DMS53 (cell line): ENCODE measurements at places on chromosomes 1 and 21.

- no peak for DNase-seq
Observed at GRCh38 chr21:31656199-31657095, 3.0 kb upstream of the SOD1 start.

GRCh38 chr1:15139654-15140350 lies 13.7 kb upstream of the TMEM51 start:
- peak; percentile 29 for DNase-seq

DNA sequence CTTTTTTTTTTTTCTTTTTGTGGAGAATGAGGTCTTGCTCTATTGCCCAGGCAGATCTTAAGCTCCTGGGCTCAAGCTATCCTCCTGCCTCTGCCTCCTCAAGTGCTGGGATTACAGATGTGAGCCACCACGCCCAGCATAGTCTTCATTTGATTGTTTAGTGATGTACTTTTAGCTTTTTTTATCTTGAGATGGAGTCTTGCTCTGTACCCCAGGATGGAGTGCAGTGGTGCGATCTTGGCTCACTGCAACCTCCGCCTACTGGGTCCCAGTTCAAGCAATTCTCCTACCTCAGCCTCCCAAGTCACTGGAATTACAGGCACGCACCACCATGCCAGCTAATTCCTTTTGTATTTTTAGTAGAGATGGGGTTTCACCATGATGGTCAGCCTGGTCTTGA lies 24.0 kb upstream of the LRRC3 start:
- DNase-seq = no peak

- DNase-seq = no peak
Observed at GRCh38 chr1:49098866-49099265, 322.2 kb upstream of the BEND5 start.

- DNase-seq = no peak
Observed at GRCh38 chr21:44614961-44615391, 3.1 kb downstream of the KRTAP10-8 start.

- peak; percentile 27 for DNase-seq
Observed at GRCh38 chr1:246261639-246262038, 245.4 kb downstream of the SMYD3 start.

GRCh38 chr1:107590900-107591622 lies 373.9 kb downstream of the VAV3 start:
- DNase-seq = no peak

DNA sequence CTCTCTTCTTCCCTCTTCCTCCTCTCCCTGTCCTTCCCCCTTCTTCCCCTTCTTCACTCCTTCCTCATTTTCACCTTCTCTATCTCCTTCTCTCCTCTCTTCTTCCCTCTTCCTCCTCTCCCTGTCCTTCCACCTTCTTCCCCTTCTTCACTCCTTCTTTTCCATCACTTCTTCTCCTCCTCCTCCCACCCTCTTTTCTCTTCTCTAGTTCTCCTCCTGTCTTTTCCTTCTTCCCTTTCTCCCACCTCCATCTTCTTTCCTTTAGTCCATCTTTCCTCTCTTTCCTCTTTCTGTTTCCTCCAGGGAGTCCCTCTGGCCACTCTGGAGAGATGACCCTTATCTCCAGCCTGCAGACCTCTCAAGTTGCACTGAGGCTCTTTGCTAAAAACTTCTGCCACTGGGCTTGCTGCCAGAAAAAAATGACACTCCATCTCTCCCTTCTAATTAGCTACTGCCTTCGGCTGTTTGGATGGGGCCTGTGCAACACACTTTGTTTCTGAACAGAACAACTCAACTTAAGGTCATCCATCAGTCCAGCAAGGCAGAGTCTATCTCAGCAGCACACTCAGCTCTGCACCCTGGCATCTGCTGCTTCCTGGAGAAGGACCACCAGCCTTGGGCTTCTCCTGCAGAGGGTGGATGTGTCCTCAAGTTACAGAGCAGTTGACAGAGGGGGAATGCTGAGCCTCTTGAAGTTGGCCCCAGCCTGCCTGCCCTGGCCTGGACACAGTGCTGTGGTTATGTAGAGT lies 538.8 kb downstream of the MATN1 start:
- DNase-seq = no peak

DNA sequence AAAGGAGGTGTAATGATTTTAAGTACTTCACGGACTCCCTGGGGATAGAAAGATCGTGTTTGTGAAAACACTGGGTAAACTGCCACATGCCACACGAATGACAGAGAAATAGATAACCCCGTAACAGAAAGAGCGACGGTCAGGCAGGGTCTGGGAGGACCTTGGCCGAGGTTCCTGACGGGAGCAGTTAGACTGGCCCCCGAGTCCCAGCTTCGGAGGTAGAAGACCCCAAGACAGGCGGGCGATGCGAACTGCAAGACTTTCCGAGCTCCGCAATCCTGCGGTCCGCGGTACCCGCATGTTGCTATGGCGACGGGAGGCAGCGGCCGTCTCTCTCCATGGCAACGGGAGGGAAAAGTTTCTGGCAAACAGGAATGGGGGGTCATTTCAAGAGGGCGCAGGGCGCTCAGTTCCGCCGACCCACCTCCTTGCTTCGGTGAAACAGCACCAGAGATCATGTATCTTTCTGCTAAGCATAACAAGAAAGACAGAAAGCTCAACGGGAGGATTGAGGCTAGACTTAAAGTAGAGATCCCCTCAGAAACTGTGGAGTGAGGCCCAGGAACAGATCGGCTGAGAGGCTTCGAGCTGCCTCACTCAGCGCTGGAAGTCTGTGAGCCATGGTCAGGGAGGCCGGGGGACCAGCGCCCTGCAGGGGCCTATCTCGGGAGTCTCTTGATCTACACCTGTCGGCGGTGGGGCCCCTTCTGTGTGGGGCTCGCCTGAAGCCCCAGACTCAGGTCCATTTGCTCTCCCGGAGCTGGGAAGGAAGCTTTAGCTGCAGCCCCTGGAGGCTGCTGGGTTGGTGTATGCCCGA lies 685 bp upstream of the SYT6 start:
- peak; percentile 77 for DNase-seq

GRCh38 chr1:205938682-205939081 lies 4.6 kb downstream of the SLC26A9 start:
- peak; percentile 42 for DNase-seq

GRCh38 chr21:30044447-30045064 lies 104.8 kb upstream of the GRIK1 start:
- DNase-seq = peak; percentile 52

DNA sequence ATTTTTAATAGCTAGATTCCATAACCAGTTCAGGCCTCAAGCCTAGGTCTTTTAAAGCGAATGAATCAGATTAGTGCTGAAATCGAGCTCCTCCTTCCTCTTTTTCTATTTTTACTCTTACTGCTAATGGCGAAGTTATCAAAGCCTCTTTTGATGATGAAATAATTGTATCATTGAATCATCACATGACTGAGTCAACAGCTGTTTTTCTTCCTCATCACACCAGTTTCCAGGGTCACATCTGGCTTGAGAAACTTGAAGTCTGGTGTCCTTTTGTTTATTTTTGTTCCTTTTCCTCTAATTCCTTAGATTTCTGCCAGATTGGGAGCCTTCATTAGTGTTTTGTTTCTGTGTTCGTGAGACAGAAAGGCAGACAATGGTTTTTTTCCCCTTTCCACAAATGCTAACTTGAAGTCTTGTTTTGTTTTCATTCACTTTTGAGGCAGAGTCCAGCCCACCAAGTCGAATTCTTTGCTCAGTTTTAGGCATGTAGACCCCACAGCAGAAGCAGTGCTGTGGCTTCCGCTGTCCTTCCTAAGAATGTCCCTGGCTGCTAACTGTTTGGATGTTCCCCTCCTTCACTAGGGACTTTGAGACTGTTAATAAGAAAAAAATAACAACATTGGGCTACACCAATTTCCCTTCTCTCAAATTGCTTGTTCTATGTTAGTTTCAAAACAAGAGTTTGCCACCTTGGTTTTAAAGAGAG lies 51.9 kb upstream of the FMOD start:
- no peak for DNase-seq

GRCh38 chr1:197065559-197065958 lies 1.5 kb downstream of the F13B start:
- DNase-seq = no peak

DNA sequence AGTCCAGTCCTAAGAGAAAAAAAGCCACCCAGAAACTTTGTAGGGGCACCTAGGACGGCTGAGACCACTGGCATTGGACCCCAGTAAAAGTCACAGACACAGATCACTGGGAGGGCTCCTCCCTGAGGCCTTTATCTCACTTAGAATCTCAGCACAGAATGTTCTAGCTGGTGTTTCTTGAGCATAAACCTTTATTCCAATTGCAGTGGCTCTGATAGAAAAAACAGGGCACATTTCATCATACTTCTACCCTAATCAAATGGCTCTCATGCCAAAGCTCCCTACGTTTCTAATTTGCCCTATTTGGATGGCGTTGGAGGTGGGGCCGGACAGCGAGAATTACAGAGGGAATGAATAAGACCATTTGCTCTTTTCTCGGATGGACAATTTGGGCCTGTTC lies 53.8 kb downstream of the NGF start:
- DNase-seq = no peak

- peak; percentile 31 for DNase-seq
Observed at GRCh38 chr1:231040800-231041718, 1.0 kb upstream of the FAM89A start.

- DNase-seq = no peak
Observed at GRCh38 chr1:172967936-172968335, 82.8 kb downstream of the TNFSF18 start.

GRCh38 chr1:244211559-244211944 lies 160.5 kb downstream of the ZBTB18 start:
- no peak for DNase-seq

- DNase-seq = no peak
Observed at GRCh38 chr1:182644886-182645285, 39.5 kb downstream of the RGS8 start.

- peak; percentile 27 for DNase-seq
Observed at GRCh38 chr1:21550097-21550496, 40.9 kb downstream of the ALPL start.

DNA sequence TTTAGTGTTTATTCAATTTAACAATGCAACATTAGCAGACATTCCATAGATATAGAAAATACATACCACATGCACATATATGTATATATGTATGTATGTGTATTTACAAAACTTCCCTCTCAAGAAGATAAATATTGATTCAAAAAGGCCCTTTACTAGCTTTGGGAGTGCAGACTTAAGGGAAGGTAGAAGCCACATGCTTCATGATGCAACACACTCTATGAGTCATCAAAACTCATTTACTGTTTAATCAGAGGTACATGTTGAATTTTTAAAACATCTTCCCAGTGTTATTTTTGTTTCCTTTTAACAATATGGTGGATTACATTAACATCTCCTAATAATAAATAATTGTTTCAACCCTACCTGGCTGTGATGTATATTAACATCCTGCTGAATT lies 61.4 kb upstream of the KIRREL1 start:
- peak; percentile 86 for DNase-seq

- peak; percentile 48 for DNase-seq
Observed at GRCh38 chr1:3698660-3699408, 46.5 kb downstream of the TP73 start.

DNA sequence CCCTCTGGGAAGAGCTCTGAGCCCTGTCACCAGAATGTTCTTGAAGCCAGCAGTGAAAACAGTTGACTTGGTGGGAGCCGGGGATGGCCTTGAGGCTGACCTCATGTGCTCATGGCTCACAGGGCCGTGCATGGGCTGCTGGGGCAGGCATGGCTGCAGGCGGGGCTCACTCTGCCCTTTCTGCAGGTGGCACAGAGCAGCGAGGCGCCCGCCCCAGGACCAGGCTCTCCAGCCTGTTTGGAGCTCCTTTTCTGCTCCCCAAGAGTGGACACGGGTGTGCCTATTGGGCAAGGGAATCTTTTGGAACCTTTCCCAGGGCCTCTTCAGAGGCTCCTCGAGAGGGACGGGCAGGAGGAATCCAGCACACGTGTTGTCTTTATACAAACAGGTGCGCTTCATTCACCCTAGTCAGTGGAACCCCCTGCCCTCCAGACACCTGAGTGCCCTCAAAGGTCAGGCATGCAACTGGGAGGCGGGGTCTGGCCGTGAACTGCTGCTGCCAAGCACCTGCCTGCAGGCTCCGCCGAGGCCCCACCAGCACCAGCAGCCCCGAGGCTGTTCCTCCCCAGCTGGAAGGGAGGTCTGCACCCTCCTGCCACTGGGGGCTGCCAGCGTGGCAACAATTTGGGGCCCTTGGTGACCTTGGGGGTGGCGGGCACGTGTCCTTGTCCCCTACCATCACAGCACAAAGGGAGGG lies 2.6 kb upstream of the TTC34 start:
- no peak for DNase-seq

- DNase-seq = peak; percentile 85
Observed at GRCh38 chr1:246492611-246493245, 14.4 kb downstream of the SMYD3 start.

GRCh38 chr1:177748080-177748801 lies 221.6 kb downstream of the SEC16B start:
- DNase-seq = no peak

- peak; percentile 84 for DNase-seq
Observed at GRCh38 chr1:67138813-67139499, 4.2 kb upstream of the C1orf141 start.

DNA sequence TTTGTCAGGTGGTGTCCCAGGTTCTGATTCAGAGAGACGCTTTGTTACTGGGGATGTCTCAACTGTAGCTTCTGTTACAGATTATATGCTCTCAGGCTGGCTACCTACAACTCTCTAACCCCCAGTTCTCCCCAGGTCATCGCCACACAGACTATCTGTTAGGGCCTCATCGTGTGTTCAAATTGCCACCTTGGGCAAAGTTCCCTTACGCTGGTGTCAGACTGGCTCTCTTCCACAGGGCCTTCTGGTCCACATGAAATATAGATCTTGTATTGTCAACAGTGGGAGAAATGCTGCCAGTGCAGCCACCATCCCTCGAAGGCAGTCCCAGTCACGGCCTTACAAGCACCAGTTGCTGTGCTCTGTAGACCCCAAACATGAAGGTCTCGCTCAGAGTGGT lies 15.3 kb downstream of the FMO4 start:
- no peak for DNase-seq

DNA sequence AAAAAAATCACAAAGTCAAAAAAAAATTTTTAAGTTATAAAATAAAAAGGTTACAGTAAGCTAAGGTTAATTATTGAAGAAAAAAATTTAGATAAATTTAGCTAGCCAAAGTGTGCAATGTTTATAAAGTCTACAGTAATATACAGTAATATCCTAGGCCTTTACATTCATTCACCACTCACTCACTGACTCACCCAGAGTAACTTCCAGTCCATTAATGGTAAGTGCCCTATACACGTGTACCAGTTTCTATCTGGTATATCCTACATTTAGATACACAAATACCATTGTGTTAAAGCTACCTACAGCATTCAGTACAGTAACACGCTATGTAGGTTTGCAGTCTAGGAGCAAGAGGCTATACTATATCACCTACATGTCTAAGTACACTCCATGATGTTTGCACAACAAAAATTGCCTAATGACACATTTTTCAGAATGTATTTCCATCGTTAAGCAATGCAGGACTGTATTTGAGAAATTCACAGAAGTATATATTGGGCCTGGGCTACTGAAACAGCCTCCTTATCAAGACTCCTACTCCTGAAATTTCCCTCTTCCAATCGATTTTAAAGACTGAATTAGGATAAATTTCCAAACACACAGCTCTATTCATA lies 155.1 kb downstream of the COP1 start:
- peak; percentile 17 for DNase-seq

GRCh38 chr1:204923201-204923600 lies 52.5 kb downstream of the NFASC start:
- no peak for DNase-seq

GRCh38 chr1:85623061-85623471 lies 42.5 kb downstream of the CCN1 start:
- DNase-seq = peak; percentile 51
